ENCODE measurements at places on chromosomes 1 and 21.

DNA sequence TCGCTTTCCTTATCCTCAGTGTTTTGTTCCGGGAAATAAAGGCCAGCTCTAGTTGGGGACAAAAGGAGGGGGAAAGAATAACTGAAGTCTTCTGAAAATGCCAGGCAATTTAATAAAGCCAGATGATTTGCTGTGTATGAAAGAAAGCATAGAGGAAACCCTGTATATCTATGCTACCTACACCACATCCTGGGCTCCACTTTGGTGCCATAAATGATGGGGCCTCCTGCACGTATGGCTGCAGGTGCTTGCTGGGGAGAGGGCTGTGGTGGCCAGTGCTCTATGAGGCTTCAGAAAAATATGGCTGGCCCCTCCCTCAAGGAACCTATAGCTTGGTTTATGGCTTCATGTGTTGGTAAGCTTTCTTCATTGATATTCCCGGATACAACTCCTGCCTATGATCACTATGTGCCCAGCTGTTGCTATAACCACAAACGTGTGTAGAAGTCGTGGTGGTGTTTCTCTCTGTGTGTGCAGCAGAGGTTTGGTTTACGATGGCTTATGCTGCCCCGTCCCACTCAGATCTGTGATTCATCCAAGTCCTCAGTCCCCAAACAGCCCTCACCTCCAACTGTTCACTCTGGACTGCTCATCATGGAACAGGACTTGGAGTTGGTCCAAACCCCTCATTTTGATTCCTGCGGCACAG, 59.5 kb downstream of the BACE2 start:
- no peak for DNase-seq

DNA sequence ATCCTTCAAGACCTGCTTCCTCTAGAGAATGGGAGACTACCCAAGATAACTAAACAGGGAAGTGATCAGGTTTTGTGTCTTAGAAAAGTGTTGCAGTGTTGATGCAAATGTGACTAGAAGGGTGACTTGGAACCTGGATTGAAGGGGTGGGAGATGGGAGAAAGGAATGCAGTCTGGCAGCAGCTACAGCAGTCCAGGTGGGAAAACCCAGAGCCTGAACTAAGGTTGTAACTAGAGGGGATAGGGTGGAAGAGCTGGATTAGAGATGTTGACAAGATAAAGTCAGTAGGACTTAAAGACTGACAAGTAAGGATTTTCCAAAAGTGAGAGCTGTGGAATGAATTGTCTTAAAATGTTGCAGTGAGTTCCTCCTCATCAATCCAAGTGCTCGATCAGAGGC, 7.1 kb upstream of the SHISA4 start:
- no peak for DNase-seq

DNA sequence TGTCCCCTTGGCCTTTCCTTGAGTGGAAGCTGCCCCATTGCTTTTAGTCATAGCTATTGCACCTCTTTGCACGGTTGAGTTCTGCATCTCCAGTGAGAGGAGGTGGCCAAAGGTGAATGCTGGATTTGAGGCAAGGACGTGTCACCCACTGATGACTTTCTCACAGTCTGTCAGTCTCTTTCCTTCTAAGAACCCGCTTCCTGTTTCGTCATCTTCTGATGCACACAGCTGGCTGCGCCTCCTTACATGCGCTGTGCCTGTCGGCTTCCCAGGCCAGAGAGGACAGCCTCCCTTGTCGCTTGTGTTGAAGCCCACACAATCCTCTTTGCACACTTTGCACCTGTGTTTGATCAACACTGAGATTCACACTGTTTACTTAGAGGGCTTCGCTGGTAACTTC, 41.8 kb upstream of the PWP2 start:
- DNase-seq: peak; percentile 85

GRCh38 chr21:35833991-35834390, 226.3 kb downstream of the SETD4 start:
- no peak for DNase-seq
